ENCODE measurements at places on chromosomes 7 and 10.

GRCh38 chr10:29951441-29951931, 107.9 kb downstream of the JCAD start:
- no peak for DNase-seq

DNA sequence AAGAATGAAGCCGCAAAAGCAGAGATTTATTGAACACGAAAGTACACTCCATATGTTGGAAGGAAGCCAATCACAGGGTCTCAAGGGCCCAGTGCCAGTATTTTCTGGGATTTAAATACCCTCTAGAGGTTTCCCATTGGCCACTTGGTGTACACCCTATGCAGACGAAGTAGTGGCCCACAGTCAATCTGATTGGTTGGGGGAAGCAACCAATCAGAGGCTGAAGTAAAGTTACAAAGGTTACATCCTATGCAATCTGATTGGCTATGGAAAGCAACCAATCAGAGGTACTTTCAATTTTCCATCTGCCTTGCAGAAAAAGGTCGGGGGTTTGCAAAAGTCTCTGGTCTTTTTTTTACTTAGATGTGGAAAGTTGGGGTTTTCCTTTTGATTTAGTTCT, 481.3 kb upstream of the NRP1 start:
- DNase-seq, result no peak

DNA sequence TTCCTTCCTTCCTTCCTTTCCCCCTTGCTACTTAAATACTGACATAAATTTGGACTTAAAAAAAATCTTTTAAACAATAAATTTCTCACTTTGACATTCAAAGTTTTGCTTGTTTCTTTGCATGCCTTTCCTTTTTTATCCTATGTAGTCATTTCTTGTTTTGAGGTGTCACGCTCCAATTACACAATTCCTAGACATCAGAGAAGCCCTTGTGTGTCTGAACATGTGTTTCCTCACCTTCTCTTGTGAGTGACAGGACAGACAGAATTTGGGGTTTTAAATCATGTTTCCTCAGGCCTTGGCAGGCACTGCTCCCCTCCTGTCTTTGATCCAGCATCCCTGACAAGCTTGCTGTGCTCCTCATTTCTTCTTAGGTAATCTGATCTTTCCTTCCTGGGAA, 91.3 kb downstream of the CYTH3 start:
- DNase-seq, result no peak

DNA sequence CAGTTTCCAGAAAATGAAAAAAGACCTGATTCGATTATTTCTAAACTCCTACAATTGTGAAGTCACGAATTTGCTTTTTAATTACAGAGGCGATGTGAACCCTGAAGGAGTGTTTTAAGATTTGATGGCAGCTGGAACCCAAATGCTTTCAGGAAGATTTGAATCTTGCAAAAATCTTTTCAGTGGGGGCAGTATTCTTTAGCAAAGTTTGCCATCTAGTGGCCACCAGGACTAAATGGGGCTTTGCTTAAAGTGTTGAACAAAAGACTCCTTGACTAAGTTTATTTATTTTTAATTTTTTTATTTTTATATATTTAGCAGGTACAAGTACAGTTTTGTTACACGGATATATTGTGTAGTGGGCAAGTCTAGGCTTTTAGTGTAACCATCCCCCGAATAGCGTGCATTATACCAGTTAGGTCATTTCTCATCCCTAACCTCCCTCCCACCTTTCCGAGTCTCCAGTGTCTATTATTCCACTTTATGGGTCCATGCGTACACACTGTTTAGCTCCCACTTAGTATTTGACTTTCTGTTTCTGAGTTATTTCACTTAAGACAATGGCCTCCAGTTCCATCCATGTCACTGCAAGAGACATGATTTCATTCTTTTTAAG, 98.8 kb downstream of the CACNB2 start:
- DNase-seq, result no peak

DNA sequence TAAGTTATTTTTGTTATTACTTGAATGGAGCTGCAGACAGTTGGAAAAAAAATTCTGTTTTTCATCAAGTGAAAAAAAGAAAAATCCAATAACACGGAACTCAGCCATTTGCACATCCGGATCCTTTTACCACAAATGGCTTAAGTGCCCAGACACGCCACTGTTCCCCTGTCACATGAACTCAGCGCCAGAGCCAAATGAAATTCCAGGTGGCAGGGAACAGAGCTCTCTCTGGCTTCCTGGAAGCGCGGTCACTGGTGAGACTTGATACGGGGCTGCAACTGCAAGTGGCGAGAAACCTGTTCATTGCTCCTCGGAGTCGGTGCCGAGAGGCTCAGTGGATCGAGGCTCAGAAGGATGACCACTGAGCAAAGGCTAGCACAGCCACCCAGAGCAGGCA, 60.8 kb upstream of the NPTX2 start:
- DNase-seq, result no peak

DNA sequence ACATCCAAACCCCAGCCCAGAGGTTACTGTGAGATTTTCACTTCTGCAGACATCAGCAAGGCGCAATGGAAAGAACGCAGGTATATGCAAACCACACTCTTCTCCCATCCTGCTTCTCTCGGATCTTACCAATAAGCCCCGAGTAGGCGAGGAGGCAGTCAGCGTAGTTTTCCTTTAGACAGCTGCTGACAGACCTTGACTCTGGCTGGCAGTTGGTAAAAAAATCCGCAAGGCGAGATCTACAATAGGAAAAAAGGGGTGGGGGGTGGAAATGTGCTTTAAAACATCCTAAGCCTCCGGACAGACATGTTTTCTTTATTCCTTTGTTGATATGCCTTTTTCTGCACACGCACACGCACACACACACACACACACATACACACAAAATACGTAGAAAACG, 176.5 kb downstream of the GFRA1 start:
- DNase-seq, result no peak
